Skeletal muscle cell (primary cell): ENCODE measurements at places on chromosomes 5 and 9.

GRCh38 chr9:133574771-133575170, 34.4 kb downstream of the FAM163B start:
- DNase-seq, result no peak

DNA sequence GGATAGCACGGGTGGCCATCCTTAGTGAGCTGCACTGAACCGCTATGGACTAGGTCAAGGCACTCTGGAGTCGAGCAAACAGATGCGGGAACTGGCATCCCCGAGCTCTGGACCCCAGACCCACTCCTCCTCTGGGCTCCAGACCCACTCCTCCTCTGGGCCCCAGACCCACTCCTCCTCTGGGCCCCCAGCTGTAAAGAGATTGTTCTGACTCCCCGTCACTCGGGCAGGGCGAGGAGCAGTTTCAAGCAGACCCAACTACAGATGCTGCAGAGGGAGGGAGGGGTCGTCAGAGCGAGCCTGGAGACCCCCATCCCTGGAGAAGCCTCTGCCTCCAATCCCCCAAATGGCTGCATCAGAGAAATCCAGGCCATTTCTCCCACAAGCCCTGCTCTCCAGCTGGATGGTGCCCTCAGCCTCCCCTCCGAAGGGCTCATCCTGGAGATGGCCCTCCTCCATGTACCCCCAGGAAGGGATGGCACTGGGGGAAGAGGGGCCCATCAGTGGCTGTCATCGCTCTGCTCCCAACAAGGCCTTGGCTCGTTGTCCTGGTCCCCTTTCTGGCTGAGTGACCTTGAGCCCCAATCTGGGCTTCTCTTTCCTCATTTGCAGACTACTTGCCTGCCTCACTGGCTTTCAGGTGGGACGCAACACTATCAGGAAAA, 38.7 kb downstream of the DUSP1 start:
- DNase-seq, result no peak

DNA sequence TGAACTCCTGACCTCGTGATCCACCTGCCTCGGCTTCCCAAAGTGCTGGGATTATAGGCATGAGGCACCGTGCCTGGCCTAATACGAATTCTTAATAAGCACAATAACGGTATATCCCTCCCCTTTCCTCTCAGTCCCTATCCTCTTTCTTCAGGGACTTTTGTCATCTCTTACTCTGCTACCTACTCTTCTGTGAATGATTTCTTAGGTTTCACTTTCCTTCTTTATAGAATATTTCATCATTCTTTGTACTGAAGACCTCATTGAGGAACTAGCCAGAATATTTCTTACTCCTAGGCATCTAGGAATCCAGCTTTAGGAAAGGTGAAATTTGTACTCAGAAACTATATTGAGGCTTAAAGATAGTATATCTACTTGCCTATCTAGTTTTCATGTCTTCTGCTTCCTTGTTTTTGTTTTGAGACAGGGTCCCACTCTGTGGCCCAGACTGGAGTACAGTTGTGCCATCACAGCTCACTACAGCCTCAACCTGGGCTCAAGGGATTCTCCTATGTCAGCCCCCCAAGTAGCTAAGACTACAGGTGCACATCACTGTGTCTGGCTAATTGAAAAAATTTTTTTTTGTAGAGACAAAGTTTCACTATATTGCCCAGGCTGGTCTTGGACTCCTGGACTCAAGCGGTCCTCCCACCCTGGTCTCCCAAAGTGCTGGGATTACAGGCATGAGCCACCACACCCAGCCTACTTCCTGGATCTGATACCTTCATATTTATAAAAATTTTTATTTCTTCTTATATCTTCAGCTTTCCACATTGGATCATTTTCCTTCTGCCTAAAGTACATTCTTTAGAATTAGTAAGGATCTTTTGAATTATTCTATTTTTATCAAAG, 69.7 kb downstream of the GPBP1 start:
- DNase-seq, result no peak

GRCh38 chr5:139817362-139817761, 21.8 kb downstream of the PSD2 start:
- DNase-seq, result no peak
